T-helper 1 cell (primary cell): ENCODE measurements at places on chromosomes 3 and 15.

DNA sequence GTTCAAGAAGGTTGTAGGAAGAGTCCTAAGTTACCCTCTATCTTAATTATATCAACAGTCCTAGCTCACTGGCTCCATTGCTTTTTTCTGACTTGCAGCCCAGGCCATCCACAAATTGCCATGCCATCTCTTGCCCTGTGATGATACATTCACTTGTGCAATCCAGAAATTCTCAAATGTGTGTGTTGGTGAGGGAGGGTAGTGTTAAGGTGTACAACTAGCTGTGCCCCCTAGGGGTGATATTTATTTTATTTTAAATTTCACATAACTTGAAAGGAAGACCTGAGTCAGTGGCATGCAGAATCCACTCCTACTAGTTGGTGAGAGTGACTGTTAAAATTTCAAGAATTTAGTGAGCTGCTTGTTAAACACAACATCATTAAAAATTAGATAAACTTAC, 156.1 kb upstream of the ANKRD28 start:
- DNase-seq: peak; percentile 6

- no peak for DNase-seq
Measured at GRCh38 chr3:106255870-106256248, 387.0 kb upstream of the CBLB start.

DNA sequence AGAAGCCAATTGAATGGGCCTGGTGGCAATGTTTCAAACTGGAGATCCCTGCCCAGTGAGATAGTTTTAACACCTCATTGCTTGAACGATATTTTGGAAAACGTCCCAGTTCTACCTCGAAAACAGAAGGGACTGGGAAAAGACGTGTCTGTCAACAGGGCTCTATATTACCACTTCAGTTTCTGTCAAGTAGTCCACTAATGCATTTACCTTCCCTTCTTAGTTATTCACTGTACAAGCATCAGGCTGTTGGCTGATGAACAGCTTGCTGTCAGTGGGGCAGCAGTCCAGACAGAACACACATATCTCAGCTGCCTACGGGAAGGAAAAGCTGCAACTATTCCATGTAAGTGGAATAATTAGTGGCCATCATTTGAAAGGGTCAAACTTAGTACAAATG, 794.7 kb upstream of the GBE1 start:
- no peak for DNase-seq

- DNase-seq: no peak
Measured at GRCh38 chr3:194342861-194343560, 8.1 kb downstream of the CPN2 start.

DNA sequence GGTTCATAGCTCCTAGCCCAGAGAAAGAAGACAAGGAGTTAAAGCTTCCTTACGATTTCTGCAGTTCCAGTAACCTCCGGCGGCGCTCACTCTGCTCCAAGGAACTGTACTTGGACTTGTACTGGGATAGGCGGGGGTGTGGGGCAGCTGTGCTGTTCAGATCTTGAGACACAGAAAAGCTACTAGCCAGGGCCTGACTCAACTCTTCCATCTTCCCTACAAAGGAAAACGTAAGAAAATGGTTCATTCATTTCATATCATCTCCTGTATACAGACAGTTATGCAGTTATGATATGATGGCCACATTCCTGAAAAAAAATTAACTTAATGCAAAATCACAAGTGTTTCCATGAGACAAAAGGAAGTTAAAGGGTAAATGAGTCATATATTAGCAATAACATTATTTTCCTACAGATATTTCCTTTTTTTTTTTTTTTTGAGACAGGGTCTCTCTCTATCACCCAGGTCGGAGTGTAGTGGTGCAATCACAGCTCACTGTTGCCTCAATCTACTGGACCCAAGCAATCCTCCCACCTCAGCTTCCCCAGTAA, 4.6 kb downstream of the SNUPN start:
- no peak for DNase-seq

- no peak for DNase-seq
Measured at GRCh38 chr3:192747746-192748145, 20.4 kb upstream of the FGF12 start.

DNA sequence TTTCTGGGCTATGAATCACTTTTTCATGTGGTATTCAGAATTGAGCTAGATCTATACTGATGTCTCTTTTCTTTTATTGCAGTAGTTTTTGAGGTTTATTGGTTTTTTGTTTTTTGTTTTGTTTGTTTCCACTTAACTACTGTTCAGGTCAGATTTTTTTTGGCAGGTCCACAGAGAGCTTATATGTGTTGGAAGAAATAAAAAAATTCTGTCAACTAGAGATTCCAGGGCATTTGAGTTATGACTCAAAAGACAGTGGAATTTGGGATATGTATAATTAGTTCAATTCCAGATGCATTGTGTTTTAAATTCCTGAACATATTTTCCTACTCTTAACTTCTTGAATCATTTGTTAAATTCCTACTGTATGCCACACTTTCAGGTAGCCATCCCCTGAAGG, 727.2 kb downstream of the SI start:
- no peak for DNase-seq

- DNase-seq: no peak
Measured at GRCh38 chr15:40940296-40940801, 11.2 kb downstream of the DLL4 start.

DNA sequence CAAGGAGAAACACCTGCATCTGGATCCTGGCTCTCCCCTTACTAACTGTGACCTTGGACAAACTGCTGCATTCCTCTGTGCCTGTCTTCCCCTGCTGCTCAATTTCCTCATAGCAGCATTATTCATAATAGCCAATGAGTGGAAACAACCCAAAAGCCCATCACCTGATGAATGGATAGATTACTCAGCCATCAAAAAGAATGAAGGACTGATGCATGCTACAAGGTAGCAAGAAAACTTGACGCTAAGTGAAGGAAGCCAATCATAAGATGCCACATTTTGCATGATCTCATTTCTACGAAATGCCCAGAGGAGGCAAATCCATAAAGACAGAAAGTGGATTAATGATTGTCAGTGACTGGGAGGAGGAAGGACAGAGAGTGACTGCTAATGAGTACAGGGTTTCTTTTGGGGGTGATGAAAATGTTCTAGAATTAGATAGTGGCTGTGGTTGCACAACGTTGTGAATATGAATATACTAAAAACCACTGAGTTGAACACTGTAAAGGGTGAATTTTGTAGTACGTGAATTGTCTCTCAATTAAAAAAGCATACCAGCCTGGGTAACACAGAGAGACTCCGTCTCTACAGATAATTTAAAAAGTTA, 11.2 kb downstream of the IGDCC4 start:
- no peak for DNase-seq

DNA sequence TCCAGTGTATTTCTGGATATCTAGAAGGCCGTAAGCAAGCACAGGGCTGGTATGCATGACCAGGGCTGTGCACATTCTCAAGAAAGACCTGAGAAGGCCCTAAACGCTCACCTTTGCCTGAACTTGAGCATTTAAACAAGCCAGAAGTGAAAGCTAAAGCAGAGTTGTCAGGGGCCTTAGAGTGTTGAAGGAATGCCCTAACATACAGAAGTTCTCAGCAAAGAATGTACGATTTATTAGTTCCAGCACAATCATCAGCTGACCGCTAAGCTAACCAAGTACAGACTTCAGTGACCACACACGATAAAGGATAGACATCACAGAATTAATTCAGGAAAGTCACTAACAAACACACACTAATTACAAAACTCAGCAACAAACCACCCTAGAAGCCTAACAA, 8.7 kb downstream of the HLTF start:
- no peak for DNase-seq

- no peak for DNase-seq
Measured at GRCh38 chr15:39079296-39079847, 501.5 kb upstream of the THBS1 start.

- DNase-seq: no peak
Measured at GRCh38 chr3:17301271-17301670, 416.5 kb downstream of the PLCL2 start.

- DNase-seq: no peak
Measured at GRCh38 chr3:115004201-115005140, 142.6 kb downstream of the ZBTB20 start.

DNA sequence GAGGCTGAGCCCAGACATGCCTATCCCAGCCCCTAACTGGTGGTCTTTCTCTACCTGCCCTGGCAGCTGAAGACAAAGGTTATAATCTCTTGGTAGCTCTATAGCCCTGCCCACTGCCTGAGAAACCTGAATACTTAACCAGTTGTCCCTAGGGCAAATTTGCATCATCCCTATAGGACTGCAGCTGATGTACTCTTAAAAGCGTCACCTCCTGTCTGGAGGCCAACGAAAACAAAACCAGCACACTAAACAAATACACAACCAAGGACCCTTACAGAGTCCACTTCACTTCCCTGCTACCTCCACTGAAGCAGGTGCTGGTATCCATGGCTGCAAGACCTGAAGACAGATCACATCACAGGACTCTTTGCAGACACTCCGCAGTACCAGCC, 98.0 kb downstream of the KCNAB1 start:
- no peak for DNase-seq

DNA sequence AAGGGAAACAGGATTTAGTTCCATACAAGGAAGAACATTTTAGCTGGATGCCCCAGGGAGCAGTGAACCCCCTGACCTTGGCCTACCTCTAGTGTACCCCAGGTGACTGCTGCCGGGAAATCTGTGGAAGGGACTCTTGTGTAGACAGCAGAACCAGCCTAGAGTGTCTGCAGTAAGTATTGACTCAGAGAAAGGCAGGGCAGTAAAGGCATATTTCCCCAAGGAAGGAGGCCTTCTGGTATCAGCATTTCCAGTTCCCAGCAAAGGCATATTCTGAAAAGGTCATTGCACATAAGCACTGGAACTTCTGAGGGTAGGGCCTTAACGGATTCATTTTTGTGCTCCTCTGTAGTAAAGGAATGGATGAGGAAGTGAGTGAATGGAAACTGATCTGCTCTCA, 246.2 kb downstream of the FAM43A start:
- DNase-seq: no peak
